Stimulated activated CD4-positive, alpha-beta T cell treated with anti-CD3 and anti-CD28 coated beads, Interleukin-1b, Interleukin-23, amount 100 ng/mL, for 24 hours (primary cell): ENCODE measurements at places on chromosomes 4 and X.

- DNase-seq, result no peak
Observed at GRCh38 chr4:81506731-81507130, 35.0 kb upstream of the RASGEF1B start.

GRCh38 chr4:3239998-3240920 is 8.7 kb upstream of the MSANTD1 start:
- no peak for DNase-seq

- DNase-seq, result no peak
Observed at GRCh38 chr4:139241086-139241783, 38.8 kb downstream of the MGARP start.

DNA sequence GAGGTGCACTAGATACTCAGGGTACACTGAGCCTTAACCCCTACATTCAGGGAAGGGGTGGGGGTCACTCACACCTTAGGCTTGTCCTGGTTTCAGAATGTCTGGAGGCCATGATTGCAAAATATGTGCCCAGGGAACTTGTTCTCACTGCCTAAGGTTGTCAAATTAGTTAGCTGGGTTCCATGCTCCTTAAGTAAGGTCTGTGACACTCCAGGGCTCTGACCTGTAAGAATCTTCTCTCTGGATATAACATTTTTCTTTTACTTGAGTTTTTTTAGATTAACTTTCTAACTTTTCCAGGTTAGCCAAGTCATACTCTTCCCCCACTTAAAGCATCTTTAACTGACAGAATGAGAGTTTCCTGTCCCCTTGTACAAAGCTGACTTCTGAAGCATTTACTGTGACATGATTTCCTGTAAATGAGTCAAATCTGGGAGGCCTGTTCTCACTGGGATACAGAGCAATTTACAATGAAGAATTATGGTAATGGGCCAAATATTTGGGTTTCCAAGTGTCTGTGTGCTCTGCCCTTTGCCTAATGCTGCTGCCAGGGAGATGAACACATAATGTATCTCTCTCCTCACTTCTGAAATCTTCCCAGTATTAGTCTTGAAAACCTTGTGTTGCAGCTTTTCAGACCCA is 101.7 kb downstream of the GATB start:
- no peak for DNase-seq

DNA sequence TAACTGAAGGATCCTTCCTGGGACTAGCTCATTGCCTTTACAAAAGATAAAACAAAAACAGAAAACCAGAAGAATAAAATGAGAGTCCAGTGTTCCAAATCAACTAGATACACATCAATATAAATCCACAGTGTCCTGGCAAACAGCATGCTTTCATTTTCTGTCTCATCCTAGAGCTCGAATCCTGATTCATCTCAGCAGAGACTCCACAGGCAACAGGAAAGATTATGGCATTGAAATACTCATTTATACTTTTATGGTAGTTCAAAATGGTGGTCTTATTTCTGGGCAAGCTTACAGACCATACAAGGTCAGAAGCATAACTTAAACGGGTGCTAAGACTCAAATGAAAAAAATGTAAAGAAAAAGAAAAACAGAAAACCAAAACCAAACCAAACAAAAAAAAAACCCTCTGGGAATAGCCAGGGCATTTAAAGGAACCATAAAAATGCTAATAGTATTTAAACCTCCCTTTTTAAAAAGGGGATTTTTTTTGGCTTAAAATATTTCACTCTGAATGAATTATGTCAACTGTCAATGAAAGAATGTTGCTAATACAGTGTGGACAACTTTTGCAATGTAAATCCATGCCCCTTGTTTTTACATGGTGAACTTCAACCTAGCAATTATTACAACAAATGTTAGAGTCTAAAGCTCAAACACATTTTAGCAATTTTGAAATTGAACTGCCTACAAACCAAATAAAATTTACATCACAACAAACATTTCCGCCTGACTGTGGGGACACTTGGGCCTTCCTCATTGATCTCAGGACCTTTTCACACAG is 57.9 kb downstream of the GPR101 start:
- DNase-seq, result no peak

DNA sequence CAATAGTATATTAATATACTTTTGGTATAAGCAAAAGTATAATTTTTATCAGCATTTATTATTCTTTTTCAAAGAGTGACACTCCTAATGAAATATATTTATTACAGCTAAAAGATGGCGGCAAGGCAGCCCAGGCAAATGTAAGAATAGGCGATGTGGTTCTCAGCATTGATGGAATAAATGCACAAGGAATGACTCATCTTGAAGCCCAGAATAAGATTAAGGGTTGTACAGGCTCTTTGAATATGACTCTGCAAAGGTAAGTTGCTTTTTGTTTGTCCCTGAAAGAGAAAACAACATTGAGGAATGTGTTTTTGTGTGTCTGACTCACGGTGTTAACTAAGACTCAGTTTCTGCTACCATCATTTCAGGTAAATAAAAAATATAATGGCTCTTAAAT is 71.9 kb downstream of the PDLIM5 start:
- DNase-seq, result no peak

GRCh38 chr4:45063696-45064095 is 337.3 kb upstream of the GNPDA2 start:
- DNase-seq, result no peak

DNA sequence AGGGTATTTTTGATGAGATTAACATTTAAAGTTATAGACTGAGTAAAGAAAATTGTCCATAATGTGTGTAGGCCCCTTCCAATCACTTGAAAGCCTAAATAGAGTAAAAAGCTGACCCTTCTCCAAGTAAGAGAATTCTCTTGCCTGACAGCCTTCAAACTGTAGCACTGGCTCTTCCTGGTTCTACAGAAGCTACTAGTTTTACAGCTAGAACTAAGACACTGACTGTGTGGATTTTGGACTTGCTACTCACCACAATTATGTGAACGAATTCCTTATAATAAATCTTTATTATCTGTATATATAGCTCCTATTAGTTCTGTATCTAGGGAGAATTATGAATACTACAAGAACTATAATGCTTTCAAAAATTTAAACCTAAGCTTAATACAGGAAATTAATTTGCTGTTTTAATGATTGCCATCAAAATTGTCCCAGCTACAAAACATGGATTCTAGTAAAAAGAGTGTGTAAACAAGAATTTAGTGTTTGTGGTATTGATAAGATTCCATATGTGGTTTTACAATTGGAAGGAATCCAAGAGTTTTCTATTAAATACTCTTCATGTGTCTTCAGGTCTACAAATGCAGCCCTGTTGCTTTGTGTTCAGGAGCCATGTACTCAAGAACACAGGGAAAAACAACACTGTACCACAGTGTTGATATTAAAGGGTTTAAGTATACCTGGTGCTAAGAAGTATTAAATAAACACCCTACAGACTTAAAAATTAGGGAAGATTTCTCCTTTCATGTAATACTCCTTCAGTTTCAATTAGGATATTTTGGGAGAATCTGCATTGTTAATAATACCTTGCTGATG is 366.5 kb downstream of the CXXC4 start:
- DNase-seq, result no peak

- no peak for DNase-seq
Observed at GRCh38 chr4:73979407-73979957, 2.3 kb downstream of the PF4 start.

DNA sequence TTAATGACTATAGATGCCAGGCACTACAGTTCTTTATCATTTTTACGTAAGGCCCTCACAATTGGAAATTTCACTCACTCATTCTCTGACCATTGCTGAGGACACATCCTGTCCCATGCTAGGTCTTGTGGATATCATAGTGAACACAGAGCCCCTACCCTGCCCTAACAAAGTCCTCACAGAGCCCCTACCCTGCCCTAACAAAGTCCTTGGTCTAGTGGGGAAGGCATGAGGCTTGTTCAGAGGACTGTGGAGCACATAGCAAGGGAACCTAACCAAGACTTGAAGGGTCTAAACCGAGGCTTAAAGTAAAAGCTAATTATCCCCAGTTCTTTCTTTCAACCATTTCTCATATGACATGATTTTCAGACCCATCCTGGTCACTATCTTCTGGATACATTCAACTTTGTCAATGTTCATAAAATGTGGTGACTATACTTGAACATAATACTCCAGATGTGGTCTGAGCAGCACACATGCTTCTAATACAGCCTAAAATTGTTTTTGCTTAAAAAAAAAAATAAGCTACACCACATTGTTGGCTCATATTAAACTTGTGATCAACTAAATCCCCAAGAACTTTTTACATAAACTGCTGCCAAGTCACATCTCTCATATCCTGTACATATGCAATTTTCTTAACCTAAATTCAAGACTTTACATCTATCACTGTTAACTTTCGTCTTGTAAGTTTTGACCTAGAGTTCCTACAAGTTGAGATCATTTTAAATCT is 77.0 kb downstream of the GPC3 start:
- DNase-seq, result no peak

DNA sequence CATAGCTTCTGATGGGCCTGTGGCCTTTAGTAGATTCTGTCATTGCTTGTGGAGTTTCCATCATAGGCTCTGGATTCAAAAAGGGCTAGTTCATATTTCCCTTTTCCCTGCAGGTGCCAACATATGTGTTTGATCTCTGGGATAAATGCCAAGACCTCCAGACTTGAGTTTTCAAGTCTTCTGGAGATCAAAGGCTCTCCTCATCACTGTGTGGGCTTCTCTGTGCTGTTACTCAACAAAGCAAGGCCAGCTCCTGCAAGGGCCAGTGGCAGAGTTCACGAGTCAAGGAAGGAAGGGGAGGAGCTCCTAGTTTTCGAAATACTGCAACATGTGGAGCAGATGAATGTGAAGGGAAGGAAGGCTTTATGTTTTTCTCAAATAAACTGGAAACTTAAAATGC is 62.7 kb upstream of the SCML1 start:
- DNase-seq, result no peak

DNA sequence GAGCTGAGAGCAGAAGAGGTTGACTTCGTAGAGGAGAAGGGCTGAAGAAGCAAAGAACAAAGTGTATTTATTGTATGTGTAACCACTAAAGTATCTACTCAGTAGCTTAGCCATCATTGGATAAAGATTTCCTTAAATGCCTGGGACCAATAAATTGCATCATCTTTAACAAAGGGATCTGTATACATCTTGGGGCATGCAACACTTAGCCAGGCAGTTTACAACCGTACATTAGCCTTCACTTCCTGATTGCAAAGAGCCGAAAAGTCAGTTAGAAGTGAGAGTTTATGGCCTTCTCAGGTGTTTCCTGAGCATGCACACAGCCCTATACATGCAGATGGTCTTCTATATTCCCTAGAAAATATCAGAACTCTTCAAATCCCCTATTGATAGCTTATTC is 68.0 kb upstream of the MAGED1 start:
- no peak for DNase-seq
